ENCODE measurements at places on chromosomes 13 and 19.

GRCh38 chr13:106490569-106491321 is 44.7 kb downstream of the EFNB2 start:
- no peak for DNase-seq

DNA sequence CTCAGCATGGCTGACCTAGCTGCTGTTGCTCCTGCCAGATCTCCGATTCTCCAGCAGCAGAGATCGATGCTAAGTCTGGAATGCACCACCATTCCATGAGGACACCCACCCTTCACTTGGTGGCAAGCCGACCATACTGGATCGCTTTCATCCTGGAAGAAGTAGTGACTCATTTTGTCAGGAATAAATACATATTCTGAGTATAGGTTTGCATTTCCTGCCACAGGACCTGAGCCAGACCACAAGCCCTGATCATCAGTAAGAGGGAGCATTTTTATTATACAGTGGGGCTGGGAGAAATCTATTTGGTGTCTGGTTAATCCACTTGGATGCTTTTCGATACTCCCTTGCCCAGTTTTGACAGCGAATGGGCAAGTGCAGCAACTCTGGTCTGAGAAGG is 10.9 kb upstream of the KCTD15 start:
- DNase-seq: no peak

DNA sequence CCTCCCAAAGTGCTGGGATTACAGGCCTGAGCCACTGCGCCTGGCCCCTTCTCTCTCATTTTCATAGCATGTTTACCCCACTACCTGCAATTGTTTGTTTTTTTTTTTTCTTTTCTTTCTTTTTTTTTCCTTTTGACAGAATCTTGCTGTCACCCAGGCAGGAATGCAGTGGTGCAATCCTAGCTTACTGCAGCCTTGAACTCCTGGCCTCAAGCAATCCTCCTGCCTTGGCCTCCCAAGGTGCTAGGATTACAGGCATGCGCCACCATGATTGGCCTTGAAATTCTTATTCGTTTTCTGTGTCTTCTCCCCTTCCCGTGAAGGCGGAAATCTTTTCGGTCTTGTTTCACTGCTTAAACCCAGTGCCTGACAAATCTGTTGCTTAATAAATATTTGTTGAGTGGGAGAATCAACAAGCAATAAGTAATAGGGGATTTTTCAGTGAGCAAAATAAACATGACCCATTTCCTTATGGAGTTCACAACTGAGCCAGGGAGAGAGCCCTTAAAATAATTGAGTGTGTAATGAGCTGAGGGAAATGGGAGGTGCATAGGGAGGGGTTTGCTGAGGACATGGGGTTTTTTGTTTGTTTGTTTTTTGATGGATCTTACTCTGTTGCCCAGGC is 1.8 kb upstream of the INSR start:
- DNase-seq: no peak

- DNase-seq: peak; percentile 66
Measured at GRCh38 chr19:18488403-18488723, 33.5 kb downstream of the ELL start.

DNA sequence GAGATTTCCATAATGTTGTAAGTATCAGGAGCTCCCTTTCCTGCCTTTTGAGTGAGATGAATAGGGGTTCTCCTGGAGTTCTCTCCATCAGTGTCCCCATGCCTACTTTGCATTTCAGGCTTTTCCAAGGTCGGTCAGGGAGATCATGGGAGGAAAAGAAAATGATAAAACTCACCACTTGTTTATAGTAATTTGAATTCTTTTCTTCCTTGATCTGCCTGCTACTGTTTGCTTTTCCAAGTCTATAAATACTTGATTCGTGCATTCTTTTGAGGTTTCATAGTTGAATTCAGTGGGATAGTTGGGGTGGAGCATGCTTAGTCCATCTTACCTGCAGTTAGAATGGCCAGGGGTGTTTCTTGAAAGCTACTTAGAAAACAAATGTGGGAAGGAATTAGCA is 51.5 kb downstream of the PCCA start:
- DNase-seq: no peak

GRCh38 chr19:13091400-13092157 is 11.1 kb downstream of the LYL1 start:
- peak; percentile 61 for DNase-seq

GRCh38 chr13:20570517-20570916 is 3.6 kb downstream of the IFT88 start:
- no peak for DNase-seq

GRCh38 chr13:33186861-33187291 is 98.7 kb downstream of the STARD13 start:
- DNase-seq: no peak

- DNase-seq: no peak
Measured at GRCh38 chr19:35522745-35523327, 5.3 kb downstream of the SBSN start.

GRCh38 chr13:107434347-107434746 is 781.0 kb downstream of the LIG4 start:
- no peak for DNase-seq
